ENCODE measurements at places on chromosomes 2 and 18. TPM values are rescaled to one million over a fixed set of nuclear protein-coding genes. Genes with fewer than 3 reads are reported as not detected.

DNA sequence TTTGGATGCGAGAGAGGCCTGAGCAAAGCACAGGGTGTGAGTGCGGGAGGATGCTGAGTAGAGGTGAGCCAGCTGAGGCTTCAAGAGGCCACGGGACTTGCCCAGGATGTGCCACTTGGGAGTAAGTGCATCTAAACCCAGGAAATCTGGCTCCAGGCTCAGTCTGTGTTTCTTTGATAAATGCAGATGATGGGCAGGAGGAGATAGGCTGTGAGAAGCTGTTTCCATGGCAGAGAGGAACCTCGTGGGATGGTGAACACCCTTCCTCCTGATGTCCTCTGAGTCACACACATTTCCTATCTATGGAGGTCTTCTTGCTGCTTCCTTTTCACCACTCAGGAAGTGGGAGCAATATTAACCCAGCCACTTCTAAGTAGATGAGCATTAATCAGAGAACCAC lies 38.4 kb upstream of the CELF4 start:
- no peak for DNase-seq

- DNase-seq = no peak
Observed at GRCh38 chr2:143152219-143152618, 23.0 kb downstream of the ARHGAP15 start.

DNA sequence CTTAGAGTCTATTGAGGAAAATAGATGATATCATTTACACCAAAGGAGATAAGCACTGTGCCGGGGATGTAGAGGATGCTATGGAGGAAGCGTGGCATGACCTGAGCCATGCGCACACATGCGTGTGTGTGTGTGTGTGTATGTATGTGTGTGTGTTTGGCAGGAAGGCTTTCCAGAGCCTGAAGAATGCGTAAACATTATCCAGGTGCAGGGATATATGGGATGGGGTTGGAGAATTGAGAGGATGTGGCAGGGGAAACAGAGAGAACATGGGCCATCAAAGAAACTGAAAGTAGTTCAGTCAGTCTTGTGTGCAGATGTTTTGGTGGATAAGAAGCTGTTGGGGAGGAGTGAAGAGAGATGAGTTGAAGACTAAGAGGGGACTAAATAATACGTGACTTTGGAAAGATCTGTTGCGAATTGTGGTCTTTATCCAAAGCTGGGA lies 9.3 kb upstream of the STAT1 start:
- DNase-seq = no peak

DNA sequence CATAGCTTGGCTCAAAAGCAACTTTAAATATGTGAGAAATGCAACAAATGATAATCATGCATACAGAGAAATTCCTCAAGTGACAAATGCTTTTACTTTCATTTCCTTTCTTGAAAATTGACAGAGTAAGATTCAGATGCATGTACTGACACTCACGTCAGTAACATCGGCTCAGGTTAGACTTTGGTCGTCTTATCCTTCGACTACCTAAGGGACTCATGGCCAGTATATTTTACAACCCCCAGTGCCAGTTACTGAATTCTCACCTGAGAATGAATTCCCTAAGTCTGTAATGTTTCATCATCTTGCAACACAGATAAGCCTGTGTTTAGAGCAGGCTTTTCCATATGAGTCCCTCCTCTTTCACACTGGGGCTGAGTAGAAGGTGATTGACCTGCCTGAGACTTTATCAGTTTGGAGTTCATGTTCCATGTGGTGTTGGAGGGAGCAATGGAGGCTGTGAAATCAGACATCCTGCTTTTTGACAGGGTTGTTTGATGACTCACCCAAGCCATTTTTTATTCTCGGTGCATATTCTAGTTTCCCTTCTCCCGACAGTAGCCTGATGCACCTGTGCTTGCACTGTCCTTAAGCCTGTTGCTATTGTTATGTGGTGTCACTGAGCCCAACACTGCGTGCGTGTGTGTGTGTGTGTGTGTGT lies 30.5 kb upstream of the ATP8B1 start:
- DNase-seq = no peak

DNA sequence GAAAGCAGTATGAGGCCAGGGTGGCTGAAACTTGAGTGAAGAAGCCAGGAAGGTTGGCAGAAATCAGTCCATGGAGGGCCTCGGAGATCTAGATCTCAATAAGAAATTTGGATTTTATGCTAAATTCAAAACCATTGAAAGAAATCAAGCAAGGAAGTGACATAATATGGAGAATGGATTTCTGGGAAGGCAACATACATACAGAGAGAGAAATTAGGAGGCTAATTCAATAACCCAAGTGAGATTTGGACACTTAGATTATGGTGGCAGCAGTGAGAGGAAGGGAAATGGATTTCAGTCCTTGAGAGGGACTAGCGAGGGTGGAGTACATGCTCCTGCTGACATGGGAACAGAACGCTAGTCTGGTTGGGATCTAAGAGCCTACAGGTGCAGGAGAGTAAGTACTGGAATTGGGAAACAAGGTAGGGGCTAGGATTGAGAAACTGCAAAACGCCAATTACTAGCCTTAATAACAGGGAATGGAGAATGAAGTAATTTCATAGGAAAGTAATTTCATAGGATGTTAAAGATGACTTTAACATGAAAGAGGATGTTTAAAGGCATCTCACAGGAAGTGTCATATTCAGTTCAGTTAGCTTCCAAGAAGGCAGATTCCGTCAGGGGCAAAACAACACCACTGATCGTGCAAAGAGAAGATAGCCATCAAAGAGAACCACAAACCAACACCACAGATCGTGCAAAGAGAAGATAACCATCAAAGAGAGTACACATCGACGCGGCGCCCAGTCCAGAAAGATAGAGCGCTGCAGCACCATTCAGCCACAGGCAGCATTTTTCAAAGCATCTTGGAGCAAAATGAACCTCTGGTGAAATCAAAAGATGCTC lies 27.2 kb downstream of the CDKL4 start:
- no peak for DNase-seq

Gene TLX2
- 0.40 TPM for total RNA-seq

GRCh38 chr2:216553093-216553478 lies 54.4 kb downstream of the RPL37A start:
- no peak for DNase-seq

GRCh38 chr2:222756362-222756831 lies 84.9 kb downstream of the MOGAT1 start:
- DNase-seq = no peak

DNA sequence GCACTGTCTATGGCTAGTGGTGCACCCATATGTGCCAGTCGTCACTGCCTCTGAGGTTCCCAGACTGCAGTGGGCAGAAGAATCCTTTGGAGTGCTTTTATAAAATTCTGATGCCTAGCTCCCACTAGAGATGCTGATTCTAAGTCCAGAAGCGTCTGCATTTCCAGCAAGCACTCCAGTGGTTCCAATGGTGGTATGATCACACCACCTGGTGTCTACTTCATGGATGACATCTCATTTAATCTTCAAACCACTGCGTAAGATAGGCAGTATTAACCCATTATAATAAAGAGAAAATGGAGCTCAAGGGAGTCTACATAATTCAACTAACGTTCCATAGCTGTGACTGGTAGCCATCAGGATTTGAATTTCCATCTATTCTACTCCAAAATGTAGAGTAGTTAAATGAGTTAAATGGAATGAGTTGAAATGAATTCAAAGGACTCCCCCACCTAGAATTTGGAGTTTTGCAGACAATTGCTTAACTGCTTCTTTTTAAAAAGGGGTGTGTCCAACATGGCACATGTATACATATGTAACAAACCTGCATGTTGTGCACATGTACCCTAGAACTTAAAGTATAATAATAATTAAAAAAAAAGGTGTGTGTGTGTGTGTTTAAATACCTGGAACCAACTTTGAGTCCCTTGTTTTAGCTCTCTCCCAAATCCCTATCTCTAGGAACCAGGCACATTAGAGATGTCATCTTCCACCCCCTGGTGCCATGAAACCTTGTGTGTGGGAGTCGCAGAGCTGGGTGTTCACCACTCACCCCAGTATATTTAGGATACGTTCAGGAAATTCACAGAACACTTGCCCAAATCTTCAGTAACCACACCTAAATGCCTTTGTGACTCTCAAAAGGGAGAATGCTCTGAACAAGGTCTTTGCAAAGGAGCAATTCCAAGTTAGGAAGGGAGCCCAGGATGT lies 14.1 kb downstream of the LAMA3 start:
- DNase-seq = peak; percentile 59

GRCh38 chr18:8623549-8624106 lies 14.4 kb downstream of the RAB12 start:
- no peak for DNase-seq

Gene ADCYAP1
- total RNA-seq = 0.57 TPM

DNA sequence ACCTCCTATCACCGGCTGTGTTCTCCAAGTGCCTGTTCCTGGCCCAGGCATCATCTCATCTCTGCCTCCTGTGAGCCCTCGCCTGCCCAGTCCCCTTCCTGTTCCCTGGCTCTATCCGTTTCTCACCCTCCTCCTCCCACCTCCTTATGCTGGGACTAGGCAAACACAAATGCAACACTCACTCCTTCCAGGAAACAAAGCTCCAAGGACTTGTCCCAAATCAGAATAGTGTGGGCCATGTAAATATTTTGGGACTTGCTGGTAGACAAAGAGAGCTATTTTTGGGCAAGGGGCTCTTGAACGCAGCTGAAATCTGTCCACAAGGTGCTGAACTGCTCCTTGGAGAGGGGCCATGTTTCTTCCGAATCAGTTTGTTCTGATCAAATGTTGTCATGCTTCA lies 25.3 kb downstream of the MBP start:
- no peak for DNase-seq

DNA sequence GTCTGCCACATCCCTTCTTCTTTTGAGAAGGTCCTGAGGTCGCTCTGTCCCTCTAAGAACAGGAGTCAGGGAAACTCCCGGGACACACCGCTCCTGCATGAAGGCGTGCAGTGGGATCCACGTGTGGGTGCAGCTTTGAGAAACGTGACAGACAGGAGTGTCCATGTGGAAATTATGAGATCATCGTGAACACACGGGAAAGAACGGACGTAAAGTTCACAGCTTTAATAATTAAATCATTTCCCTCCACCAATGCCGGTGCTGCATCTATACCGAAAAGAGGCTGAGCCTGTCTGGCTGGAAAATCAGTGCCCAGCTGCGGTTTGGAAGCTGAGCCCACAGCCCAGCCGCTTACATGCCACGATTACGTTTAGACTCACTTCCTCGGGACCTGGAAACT lies 372.4 kb upstream of the SALL3 start:
- DNase-seq = no peak

- no peak for DNase-seq
Observed at GRCh38 chr2:157853211-157853610, 22.9 kb downstream of the ACVR1 start.

DNA sequence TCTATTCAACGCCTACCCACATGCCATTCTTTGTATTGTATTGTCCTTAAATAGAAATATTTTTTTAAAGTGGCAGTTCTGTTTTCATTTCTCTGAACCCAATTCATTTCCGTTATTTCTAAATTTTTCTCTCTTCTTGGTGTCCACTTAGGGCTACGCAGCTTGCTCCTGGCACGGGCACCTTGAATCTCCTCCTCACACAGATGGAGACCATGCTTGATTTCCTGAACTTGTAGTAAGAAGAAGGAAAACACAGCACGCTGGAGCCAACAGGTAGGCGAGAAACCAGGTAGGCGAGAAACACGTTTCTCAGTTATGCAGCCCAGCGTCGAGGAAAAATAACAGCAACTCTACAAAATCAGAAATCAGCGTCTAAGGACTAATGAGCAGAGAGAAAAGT lies 428.9 kb downstream of the STK39 start:
- no peak for DNase-seq

DNA sequence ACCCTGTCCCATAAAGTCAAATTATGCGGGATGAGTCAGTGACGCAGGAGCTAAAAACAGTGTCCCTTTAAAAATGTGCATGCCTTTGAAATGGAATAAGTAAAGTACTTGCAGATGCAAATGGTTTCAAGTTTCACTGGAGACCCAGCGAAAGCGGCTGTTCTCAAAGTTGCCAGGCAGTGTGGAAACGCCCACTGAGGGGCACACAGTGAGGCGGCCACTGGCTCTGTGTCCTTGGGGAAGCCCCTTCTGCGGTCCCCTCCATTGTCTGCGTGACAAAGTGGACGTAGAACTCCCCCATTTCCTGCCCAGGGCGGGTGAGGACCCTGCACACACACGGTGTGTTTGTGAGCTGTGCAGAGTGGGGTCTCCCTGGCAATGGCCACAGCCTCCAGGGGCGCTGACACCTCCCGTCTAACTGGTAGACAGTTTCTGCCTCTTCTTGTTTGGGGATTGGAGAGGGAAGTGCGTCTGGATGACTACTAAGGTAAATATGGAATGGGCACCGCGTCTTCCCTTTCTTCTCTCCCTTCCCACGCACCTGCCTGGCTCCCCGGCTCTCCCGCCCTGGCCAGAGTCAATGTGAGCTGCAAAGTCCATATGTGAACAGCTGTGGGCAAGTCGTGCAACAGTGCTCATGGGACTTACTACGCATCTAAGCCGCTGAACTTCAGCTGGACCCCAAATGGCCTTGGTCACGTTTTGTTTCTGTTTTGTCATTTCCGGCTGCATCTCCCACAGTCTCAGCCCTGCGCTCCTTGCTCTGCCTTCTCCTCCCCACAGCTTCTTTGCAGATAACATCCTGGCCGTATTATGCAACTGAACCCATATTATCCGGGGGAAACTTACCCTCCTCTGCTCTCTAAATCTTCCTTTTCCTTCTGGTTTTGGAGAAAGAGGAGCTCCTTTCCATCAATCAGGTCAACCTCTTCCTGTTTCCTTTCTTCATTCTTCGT lies 33.7 kb upstream of the ZNF516 start:
- DNase-seq = no peak

Gene KIDINS220
- 38.9 TPM for total RNA-seq

DNA sequence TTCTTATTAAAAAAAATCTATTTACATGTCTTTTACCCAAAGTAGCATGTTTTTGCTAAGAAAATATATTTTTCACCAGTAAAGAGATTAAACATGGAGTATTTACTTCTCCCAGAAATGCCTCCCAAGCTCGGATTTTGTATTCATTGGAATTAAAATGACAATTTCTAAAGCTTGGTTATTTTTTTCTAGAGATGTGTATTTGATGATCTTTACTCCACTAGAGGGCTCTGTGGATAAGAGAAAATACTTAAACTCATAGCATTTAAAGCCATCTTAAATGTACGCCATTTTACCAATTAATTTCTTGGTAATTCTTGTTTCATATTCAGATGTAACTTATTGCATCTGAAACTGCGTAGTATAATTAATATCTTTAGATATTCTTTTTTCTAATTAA lies 461.4 kb downstream of the GALR1 start:
- DNase-seq = no peak

DNA sequence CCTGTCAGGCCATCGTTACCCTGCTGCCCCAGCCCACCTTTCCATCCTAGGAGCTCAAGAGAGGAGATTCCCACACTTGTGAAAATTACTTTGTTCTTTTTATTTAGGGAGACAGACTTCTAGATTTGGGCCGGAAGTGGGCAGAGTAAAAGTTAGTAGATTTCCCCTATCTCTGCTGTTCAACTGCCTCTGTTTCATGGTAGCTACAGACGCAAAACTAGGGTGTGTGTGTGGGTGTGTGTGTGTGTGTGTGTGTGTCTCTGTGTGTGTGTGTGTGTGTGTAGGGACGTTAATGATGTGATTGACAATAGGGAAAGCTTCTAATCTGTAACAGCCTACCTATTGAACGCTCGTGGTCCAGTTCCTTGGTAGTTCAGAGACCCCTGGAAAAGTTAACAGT lies 438 bp downstream of the PSMA8 start:
- no peak for DNase-seq

Data from NCI-H460 (cell line).